Effector memory CD8-positive, alpha-beta T cell (primary cell): ENCODE measurements at places on chromosomes 3 and 15.

- no peak for DNase-seq
These were observed 241.6 kb downstream of the ZNF621 start for GRCh38 chr3:40766396-40766795.

DNA sequence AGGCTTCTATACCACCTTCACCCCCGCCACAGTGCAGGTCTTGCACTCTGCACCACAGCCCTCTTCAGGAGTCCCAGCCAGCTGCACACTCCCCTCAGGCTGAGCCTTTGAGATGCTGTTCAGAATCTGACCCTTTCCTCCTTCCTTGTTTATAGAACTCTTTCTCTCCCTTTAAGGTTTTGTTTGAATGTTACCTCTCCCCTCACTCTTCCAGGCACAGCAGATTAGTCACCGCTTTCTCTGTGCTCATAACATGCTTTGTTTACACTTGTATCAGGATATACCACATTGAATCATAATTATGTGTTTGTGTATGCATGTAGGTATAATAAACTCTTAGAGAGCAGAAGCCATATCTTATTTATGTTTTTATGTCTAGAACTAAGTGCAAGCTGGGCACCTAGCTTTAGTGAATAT is 168.4 kb upstream of the BCL6 start:
- DNase-seq: no peak

GRCh38 chr3:197846491-197846890 is 55.4 kb downstream of the LRCH3 start:
- no peak for DNase-seq

DNA sequence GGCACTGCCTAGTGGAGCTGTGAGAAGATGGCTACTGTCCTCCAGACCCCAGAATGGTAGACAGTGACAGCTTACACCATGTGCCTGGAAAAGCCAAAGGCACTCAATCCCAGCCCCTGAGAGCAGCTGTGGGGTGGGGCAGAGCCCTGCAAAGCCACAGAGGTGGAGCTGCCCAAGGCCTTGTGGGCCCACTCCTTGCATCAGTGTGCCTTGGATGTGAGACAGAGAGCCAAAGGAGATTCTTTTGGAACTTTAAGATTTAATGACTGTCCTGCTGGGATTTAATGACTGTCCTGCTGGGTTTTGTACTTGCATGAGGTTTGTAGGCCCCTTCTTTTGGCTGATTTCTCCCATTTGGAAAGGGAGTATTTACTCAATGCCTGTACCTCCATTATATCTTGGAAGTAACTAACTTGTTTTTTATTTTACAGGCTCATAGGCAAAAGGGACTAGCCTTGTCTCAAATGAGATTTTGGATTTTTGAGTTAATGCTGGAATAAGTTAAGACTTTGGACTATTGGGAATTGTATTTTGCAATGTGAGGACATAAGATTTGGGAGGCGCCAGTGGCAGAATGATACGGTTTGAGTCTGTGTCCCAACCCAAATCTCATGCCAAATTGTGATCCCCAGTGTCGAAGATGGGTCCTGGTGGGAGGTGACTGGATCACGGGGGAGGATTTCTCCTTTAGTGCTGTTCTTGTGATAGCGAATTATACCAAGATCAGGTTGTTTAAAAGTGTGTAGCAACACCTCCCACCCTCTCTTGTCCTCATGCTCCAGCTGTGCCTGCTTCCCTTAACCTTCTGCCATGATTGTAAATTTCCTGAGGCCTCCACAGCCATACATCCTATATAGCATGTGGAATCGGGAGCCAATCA is 80.4 kb downstream of the MYO5A start:
- no peak for DNase-seq

DNA sequence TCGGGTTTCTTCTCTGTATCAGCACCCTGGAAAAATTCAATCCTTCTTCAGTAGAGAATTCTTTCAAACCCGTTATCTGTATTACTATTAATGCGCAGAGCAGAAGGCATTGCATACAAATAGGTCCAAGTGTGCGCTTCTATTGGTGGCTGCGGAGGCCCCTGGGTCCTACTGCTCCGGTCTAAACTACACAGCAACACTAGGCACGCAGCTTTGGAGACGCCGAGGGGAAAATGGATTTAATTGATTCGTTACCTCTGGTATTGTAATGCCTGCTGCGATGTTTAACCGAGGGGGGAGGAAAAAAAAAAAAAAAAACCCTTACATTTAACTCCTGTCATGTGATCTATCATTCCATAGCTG is at the start of gene ROBO1:
ROBO1 (minus strand) TSS at position 94 of the 363 bp plus-strand sequence.
- DNase-seq: no peak
